ENCODE measurements at places on chromosomes 6 and 20.

DNA sequence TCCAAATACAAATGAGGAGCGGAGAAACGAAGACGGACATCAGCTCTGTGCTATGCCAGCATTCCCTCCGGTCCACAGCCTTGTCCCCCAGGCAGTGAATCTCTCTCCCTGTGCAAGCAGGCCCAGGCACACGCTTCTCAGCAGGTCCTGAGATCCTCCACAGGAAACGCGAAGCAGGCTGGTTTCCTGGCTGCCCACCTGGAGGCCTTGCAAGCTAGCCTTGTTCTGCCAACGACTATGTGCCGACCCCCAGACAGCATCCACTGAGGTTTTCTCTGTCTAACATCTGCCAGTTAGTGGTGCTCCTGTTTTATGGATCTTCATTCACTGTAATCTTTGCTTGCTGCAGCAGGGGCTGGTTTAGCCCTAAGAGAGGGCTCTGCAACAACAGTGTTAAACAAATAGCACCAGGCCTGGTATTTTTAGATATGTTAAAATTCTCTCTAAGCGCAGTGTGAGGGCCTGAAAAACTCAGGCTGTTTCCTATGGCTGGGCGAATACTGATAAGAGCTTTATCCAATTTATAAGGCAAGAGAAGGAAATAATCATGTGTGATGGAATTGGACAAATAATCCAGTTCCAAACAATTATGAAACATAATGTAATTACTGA is 386.0 kb upstream of the ARID1B start:
- no peak for DNase-seq

DNA sequence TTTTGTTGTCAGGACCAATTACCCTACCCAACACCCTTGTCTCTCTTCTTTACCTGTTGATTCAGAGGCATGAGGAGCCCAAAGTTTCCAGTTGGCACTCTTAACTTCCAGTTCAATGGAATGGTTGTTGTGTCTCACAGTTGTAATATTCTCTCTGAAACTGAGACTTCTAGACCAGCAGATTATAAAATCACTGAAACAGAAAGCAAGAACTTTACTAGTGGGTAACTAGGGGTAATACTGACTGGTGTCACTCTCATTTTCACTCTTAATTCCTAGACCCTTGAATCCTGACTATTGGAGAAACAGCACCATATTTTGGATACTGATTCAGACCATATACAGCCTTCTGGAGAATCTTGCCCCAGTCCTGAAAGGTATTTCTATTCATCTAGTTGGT is 140.2 kb upstream of the MMS22L start:
- DNase-seq: no peak

DNA sequence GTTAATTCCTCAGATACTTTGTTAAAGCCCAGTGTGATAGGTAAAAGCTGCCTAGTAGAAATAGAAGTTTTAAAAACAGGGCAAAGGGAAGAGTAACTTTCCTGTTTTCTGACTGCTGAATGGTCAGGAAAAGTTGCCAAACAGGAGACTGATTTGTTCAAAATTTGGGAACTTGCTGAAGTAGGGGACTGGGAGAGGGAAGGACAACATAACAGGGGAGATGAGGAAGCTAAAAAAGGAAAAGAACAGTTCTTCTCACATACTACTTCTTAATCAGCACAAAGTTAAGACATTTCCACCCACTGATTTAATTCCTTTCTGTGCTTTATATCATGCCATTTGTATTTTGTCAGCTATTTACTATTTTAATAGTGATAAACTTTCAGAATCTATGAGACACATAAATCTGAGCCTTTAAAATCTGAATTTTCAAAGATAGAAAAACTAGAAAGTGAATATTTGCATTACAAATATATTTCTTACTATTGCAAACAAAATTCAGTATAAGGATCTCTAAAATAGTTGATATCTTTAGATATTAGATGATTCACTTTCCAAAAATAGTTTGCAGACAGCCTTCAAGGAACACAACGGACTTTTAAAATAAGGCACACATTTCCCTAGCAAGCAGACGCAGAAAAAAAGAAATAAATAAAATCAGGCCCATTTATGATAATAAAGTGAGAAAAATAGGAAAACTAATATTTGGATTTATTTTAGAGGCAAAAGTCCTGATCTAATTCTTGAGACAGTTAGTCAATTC is 36.9 kb upstream of the SLC16A10 start:
- DNase-seq: no peak

- DNase-seq: no peak
Measured at GRCh38 chr6:150765067-150765764, 100.3 kb upstream of the MTHFD1L start.

DNA sequence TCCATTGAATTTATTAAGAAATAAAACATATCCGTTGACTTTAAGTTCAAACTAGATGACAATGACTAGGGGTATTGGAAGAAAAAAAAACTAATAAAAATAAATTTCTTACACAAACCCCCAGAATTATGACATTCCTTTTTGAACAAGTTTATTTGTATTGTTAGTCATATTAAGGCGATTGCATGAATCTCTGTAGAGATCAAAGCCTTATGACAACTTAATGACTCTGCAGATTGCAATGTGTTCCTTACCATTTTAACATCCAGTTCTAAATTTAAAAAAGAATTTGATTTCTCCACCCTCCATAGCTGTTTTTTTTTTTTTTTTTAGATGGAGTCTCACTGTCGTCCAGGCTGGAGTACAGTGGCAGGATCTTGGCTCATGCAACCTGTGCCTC is 189.8 kb upstream of the CEP162 start:
- no peak for DNase-seq

- no peak for DNase-seq
Measured at GRCh38 chr6:19664878-19665612, 172.1 kb upstream of the ID4 start.

DNA sequence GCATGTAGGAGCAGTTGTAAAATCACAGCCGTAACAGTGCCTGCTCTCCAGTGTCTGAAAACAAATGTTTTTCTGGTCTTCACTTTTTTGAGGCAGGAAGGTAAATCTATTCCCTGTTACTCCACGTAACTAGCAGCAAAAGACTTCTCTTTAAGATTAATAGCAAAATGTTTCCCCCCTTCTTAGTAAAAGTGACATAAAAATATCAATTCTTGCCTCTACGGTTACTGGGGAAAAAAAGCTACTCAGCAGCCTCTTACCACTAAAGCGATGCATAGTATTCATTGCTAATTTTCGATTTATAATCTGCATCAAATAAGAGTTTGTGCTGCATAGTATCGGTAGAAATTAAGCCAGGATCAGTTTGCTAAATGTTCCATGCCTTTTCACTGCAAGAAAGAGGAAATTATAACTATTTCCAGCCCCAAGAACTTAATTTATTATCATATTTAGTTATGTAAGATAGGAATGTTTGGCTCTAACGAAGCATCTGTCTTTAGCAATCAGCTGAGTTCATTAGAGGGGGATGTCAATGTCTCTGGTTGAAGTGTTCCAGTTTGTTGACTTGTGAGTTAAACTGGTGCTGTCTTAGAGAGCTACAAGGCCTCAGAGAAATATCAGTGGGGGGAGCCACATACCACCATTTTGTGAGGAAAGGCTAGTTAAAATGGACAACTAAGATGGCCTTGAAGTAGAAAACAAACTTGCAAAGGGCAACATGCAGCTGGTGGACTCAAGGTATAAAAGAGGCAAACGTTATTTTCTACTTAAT is 617 bp upstream of the TSPYL1 start:
- DNase-seq: peak; percentile 19

GRCh38 chr6:53347250-53347920 is 1.4 kb downstream of the ELOVL5 start:
- DNase-seq: peak; percentile 60

- peak; percentile 80 for DNase-seq
Measured at GRCh38 chr6:62283796-62284411, 2.1 kb downstream of the KHDRBS2 start.

- no peak for DNase-seq
Measured at GRCh38 chr20:47335251-47336128, 21.0 kb downstream of the ZMYND8 start.

GRCh38 chr6:11650711-11651110 is 113.2 kb downstream of the TMEM170B start:
- DNase-seq: no peak

DNA sequence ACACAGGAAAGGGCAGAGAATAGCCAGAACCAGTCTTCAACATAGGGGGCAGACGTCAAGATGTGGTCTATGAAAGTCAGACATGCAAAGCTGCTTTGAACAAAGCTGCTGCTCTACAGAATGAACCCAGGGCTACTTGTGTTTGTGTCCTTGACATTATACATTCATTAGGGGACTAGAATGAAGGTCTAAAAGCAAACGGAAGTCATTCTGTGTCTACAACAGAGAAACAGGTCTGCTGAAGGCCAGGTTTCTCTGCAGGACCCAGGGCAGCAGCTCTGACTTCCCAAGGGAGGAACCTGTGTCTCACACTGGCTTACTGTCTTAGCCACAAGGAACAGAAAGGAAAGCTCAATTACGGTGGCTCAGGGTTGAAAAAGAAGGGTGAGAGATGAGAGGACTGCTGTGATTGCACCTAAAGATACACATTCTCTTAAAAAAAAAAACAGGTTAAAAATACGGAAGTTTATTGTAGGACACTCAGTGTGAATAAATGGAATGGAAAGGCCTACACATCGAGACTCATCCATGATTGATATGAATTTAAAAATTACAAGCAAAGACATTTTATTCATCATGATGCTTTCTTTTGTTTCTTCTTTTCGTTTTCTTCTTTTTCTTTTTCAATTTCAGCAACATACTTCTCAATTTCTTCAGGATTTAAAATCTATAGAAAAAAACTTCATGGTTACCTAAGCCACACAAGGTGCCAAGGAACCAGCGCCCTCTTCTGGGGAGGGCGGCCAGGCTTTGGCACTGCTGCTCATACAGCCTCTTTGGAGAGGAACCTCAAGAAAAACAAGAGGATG is 6.7 kb downstream of the PSMA7 start:
- peak; percentile 84 for DNase-seq

- DNase-seq: no peak
Measured at GRCh38 chr6:147667082-147667481, 158.6 kb downstream of the SAMD5 start.

- DNase-seq: peak; percentile 29
Measured at GRCh38 chr6:104638841-104639290, 220.9 kb downstream of the HACE1 start.

Measured in Kasumi-1 (cell line).